ENCODE measurements at places on chromosomes 11 and 22.

- DNase-seq: no peak
Observed at GRCh38 chr22:41915035-41915785, at the start of gene SHISA8. SHISA8 (minus strand) TSS chr22:41915074; CDS start chr22:41914667, 407 bp downstream.

- DNase-seq: no peak
Observed at GRCh38 chr11:44621784-44622183, 56.3 kb downstream of the CD82 start.

DNA sequence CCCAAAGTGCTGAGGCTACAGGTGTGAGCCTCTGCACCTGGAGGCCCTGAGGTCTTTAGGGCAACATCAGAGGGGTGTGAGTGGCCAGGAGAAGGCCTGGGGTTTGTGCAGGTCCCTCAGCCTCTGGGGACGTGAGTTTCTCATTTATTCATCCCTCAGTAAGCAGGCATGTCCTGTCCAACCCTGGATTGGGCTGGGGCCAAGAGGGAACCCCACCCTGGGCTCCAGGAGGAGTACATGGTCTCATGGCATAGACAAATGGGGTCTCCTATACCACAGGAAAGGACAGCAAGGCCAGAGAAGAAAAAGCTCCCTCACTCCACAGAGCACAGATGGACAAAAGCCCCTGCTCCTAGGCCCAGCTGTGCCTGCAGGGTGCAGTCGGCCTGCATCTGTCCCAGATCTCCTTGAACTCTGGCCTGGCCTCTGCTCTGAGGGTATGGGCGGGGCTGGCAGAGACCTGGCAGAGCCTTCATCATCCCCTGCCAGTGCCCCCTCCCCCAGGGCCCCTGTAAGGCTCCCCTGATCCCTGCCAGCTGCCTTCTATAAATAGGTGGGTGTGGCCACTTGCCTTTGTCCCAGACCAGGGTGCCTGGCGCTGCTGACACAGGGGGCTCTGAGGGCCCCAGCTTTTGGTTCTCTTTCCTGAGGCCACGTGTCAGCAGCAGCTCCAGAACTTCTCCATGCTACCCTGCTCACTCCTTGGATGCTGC is 34.6 kb downstream of the A4GALT start:
- no peak for DNase-seq

DNA sequence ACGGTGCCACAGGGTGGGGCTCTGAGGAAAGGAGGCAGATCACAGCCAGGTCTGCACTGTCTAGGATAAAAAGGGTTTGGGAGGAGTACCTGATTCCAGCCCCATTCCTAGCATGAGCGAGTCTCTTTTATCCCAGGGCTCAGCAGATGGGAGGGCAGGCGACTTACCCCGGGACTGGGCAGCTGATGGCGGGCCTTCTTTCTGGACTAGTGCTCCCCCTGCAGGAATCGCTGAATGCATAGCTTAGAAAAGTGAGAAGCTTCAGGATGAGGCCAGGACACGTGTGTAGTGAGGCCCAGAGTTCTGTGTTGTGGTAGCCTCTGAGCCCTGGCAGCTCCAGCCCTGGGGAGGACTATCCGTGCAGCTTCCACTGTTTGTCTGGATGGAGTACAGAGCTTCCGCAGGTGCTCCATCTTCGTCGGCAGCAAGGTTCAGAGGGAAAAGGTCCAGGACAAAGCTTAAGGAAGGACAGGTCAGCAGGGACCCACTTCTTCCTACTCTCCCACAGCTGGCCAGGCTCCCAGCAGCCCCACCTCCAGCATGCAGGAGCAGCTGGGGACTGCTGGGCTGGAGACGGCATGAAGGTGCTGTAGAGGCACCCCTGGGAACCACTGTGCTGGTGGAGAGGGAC is 30.4 kb downstream of the COMMD9 start:
- no peak for DNase-seq

- no peak for DNase-seq
Observed at GRCh38 chr11:62266558-62266957, 3.4 kb upstream of the SCGB2A2 start.

DNA sequence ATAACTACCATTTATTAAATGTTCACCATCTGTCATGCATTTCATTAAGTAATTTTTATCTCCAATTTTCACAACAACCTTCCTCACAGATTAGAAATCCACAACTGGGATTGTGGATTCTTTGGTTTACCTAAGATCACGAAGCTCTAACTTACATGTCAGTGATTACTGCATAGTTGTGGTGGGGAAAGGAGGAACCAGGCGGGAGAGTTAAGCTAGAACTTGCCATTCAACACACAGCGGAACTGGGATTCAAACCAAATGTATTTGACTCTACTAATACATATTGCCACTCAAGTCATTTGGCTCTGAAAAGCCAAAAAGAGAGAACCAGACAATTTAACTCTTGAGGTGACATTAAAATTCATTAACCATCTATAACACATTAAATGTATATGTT is 10.4 kb upstream of the LAYN start:
- no peak for DNase-seq

DNA sequence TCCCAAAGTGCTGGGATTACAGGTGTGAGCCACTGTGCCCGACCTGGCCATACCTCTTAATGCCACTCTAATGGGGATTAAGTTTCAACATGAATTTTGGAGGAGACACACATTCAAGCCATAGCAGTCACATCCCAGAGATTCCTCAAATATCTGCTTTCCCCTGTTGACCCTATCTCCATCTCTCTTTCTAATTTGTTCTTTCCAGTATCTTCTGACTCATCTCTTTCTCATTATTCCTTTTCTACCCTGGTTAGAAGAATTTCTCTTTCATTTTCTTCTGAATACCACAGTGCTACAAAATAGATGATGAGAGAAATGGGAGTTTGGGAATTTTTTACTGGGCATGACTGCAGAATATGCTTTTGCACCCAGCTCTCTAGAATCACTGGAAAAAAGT is 5.1 kb downstream of the OR10V1 start:
- DNase-seq: no peak

- no peak for DNase-seq
Observed at GRCh38 chr11:127474766-127475165, 474.2 kb upstream of the KIRREL3 start.

GRCh38 chr11:10454878-10455631 is at the start of gene AMPD3:
AMPD3 (plus strand) TSS chr11:10455264; CDS start chr11:10461520, 6,256 bp downstream.
- DNase-seq: no peak

DNA sequence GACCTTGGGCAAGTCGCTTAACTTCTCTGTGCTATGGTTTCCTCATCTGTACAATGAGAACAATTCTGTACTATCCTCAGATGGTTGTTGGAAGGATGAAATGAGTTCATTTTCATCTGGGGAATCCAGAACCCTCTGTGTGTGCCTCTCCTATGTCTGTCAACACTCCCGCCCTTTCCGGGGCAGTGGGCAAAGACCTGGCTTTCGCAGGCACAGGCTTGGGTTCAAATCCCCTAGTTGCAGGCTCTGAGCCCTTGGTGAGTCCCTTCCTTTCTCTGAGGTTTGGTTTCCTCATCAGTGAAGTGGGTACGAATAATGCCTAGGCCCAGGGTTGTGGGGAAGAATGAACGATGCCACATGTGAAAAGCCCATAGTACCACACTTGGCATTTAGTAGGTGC is 6.0 kb downstream of the PNPLA5 start:
- no peak for DNase-seq

GRCh38 chr22:44620129-44620840 is 81.7 kb upstream of the PRR5 start:
- DNase-seq: peak; percentile 39

- DNase-seq: no peak
Observed at GRCh38 chr22:36982136-36982535, 37.1 kb downstream of the TST start.

DNA sequence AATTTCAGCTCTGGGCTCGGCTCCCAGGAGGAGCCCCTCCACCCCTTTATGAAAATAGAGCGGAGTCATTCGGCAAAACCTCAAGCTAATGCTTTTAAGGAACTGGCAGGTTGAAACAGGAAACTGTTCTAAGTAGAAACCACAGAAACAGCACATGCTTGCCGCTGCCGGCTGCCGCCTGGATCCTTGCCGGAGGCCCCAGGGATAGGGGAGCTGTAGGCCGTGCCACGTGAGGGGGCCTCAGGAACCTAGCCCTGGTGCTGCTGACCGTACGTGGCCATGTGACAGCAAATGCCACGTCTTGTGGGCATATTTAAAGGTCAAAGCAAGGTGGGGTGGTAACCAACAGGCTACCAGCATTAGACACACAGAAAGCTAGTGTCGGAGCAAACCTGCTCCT is 77.9 kb upstream of the TIMP3 start:
- DNase-seq: peak; percentile 5

GRCh38 chr22:19043121-19044085 is 78.8 kb downstream of the DGCR2 start:
- no peak for DNase-seq

DNA sequence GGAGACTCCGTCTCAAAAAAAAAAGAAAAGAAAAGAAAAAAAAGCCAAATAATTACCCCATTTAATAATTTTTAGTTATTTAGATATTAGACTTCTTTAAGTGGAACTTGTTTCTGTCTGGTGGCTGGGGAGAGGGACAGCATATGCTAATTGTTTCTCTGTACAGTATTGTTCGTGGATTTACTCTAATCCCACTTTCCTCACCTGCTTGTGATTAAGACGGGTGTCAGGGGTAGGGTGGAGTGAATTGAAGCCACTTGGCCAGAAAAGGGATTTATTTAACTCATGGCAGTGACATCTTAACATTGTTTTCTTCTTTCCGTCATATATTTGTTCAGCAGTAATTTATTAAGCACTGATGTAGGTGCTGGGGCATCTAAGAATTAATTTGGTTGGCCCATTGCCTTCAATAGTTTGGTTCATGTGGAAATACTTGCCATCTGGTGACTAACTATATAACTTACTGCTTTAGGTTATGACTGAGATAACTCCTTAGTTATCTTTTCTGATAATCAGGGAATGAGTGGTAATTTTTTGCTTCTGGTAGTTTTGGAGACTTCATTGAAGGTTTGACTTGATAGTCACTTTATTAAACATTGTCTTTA is 4.6 kb downstream of the TNRC6B start:
- no peak for DNase-seq

GRCh38 chr11:1345737-1346513 is 36.5 kb upstream of the TOLLIP start:
- no peak for DNase-seq

DNA sequence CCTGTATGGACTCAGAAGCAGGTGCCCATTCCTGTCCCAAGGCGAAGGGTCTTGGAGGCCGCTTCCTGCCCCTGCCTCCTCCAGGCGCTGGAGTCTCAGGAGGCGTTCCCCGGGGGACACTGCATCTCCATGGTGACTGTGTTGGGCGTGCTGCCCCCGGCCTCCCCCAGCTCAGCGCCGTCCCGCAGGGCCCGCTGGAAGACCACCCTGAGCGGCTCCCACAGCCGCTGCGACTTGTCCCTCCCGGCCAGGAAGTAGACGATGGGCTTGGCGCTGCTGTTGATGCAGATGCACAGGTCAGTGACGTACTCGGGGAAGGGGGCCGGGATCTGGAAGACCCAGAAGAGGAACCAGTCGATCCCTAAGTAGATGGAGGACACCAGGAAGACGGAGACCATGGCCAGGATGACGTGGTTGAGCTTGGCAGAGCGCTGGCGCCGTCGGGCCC is 7.8 kb downstream of the MRGPRF start:
- DNase-seq: no peak

GRCh38 chr11:20029193-20029592 is 131.1 kb downstream of the DBX1 start:
- no peak for DNase-seq

DNA sequence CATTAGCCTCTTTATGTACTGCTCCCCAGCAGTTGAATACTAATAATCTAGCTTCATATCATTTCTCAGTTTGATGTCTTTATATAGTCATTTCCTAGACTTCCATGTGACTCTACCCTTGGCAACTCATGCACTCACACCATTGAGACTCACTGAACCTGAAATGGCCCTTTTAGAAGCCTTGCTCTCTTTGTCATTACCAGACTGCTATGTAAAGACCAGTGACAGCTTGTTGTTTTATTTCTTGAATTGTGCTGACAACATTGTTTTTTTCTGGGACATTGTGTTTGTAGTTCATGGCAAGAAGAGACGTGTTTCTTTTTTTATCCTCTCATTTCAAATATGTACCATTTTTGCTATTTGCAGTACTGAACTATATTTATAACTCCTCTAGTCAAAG is 256.5 kb downstream of the CNTN5 start:
- DNase-seq: no peak

GRCh38 chr11:5922749-5923426 is 19.2 kb upstream of the OR56A3 start:
- DNase-seq: no peak

GRCh38 chr11:123570939-123571580 is 83.4 kb downstream of the SCN3B start:
- no peak for DNase-seq

- DNase-seq: no peak
Observed at GRCh38 chr11:43734256-43734655, 53.7 kb downstream of the HSD17B12 start.

DNA sequence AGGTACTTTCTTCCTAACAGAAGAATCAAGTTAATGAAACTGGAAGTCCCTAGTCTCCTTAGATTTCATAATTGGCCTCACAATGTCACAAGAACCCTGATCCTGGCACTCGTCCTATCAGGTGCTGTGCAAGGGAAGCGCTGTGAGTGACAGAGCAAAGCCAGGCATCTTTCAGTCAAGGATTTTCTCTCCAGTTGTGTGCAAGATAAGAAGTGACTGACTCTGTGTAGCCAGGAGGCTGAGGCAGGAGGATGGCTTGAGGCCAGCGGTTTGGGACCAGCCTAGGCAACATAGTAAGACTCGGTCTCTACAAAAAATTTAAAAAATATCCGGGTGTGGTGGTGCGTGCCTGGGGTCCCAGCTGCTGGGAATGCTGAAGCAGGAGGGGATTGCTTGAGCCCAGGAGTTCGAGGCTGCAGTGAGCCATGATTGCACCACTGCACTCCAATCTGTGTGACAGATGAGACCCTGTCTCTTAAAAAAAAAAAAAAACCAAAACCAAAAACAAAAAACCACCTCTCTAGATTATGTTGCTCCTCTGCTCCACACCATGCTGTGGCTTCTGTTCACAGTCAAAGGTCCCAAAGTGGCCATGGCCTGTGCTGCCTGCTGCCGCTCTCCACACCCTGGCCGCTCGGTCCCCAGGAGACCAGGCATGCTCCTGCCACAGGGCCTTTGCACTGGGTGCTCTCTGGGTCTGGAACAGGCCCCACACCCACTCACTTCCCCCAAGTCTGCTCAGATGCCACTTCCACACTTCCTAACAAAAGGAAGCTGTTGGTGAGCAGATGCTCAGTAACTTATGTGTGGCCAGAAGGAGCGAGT is 54.2 kb upstream of the CLDN5 start:
- no peak for DNase-seq

DNA sequence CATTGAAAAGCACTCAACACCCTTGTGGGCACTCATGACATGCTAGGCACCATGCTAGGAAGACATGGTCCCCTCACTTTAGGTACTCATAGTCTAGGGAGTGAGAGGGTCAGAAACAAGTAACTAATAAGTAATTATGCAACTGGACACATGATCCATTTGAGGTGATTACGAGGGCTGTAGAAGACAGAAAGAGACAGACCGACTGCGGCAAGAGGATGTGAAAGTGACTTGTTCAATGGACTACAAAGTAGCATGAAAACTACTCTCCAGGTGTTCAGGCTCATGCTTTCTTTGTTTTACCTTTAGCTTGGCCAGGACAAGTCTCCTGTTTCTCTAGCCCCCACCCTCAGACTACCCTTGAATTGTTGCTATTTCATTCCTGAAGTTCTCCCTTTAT is 310.8 kb upstream of the SORL1-AS1 start:
- no peak for DNase-seq

All from anterior cingulate cortex (tissue), 58 donors.